ENCODE measurements at places on chromosomes 6 and 20.

GRCh38 chr6:38649744-38650143 lies 10.0 kb upstream of the BTBD9 start:
- DNase-seq, result no peak

DNA sequence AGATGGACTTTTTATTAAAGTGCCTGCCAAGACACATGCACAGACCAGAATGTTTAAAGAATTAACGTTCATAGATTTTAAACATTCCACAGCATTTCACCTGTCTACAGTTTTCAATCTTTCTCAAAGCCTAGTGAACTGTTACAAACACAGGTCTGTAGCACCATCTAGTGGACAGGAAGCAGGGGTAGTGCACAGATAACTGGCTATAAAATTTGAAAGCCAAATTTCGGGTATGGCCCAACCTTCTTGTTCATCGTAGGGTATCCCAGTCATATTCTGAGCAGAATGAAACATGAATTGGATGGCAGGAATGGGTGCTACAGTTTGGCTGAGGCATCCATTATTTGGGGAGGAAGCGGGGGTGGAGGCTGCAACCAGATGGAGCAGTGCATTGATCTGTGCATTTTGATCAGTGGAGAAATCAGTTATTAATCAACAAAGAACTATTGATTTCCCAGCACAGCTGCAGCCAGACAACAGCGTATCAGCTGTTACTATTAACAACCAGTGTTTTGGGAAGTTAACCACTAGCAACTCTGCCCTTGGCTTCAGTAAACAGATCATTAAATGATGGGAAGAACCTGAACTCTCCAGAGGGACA lies 56.1 kb upstream of the B3GAT2 start:
- DNase-seq, result peak; percentile 16

DNA sequence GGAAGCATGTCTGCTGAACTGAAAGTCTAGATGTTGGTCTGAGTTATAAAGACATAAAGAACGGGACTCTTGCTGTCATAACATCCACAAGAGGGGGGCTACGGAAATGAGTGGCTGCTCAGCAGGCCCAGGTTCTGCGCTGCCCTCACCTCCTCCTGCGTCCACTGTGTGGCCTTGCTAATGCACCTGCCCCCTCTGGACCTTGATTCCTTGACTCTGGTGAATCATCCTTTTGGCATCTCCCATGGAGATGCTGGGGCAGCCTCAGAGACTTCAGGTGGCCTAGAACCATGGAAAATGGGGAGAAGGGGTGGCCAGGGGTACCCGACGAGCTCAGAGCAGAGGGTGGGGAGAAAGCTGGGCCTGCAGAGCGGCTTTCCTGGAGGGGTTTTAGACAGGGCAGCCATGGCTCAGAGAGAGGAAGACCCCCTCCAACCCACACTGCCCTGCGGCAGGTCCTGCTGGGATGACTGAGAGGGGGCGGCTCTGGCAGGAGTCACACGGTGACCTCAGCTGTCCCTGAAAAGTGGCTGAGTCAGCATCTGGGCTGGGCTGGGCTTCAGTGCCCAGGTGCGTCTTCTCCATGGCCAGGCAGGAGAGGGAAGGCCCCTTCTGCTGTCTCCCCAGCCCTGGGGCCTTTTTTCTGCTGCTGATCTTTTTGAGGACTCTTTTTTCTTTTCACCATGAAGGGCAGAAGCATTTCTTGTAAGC lies 46.9 kb downstream of the DLGAP4 start:
- no peak for DNase-seq

DNA sequence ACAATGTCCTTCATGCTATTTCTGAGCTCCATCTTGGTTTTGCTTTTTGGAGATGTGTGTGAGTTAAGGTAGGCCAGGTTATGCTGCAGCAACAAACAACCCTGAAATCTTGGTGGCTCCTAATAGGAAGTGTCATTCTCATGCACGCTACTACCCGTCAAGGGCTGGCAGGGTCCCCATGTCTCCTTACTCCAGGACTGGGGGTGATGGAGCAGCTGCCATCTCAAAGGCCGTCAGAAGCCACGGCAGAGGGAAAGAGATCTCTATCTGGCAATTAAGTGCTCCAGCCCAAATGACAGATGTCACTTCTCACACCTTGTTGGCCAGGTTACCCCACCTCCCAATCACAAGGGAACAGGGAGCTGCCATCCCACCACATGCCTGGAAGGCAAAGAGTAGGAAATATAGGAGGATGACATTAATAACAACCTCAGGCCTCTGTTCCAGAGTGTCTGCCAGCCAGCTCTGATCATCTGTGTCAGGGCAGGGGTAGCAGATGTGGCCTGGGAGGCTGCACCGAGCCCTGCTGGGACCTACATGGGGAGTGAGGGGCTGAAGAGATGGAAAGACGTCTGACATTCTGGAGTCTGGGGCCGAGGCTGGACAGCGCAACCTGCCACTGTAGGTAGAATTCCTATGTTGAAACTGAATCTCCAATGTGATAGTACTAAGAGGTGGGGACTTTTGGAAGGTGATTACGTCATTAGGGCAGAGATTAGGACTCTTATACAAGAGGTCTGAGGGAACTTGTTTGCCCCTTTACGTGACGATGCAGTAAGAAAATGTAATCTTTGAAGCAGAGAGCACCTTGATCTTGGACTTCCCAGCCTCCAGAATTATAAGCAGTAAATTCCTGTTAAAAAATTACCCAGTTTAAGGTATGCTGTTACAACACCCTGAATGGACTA lies 4.8 kb upstream of the SDCBP2 start:
- DNase-seq, result no peak

GRCh38 chr6:73460056-73460455 lies 1.5 kb upstream of the MTO1 start:
- DNase-seq, result no peak

DNA sequence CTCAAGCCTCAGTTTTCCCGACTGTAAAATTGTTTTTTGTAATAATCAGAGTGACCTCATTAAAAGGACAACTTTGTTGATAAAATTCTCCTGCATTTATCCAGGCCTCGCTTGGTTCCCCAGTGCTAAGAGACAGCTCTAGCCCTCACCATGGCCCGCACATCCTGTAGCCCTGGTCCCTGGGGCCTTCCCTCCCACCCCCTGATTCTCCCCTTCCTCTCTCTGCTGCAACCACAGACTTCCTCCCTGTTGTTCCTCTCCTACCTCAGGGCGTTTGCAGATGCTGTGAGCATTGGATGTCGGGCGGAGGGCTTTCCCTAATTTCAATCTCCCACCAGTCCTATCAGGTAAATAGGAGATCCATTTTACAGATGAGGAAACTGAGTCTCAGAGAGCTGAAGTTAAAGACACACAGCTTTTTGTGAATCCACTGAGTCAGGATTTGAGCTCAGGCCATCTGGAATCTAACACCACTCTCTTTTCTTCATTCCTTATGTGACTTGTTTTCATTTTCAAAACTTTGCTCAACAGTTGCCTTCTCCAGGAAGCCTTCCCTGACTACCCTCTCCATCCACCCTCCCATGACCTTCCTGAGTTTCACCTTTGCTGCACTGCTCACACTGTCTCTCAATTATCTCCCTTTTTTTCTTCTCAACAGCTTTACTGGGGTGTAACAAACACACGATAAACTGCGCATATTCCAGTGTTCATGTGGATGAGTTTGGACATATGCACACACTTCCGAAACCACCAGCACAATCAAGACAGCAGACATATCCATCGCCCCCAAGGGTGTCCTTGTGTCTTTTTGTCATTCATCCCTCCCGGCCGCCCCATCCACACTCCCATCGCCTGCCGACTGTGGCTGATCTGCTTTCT lies 107.1 kb downstream of the CEBPB start:
- DNase-seq, result no peak

- DNase-seq, result no peak
Observed at GRCh38 chr20:51190783-51191180, 167.9 kb upstream of the KCNG1 start.

- DNase-seq, result no peak
Observed at GRCh38 chr6:52176550-52176949, 9.6 kb upstream of the IL17A start.

- DNase-seq, result no peak
Observed at GRCh38 chr20:24497851-24498250, 28.4 kb downstream of the SYNDIG1 start.

- DNase-seq, result no peak
Observed at GRCh38 chr20:8431538-8432434, 299.7 kb downstream of the PLCB1 start.

DNA sequence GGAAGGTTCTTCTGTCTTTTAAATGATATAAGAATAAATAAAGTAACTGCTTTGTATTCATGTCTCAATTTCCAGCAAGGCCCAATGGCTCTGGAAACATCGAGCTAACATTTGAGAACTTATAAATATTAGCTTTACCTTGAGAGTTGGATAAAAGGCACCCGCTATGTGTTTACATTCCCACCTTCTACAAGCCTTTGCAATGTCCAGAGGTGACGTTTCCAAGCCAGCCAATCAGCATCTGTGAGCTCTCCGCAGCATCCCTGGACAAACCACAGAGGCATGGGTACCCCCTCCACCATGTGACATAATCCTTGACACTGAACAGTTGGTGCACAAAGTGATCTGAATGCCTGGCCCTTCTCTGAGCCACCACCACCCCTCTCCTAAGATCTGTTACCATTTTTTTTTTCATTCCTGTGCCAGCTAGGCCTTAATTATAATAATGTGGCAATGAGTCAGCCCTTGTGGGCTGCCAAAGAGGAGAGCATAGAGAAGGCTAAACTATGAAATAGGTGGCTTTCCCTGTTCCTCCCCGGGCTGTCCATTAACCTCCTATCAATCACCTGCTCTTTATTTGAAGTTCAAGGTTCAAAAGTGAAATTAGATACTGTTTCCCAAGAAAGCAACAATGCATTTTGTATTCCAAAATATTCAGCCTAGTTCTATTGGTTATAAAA lies 4.1 kb downstream of the CBLN4 start:
- no peak for DNase-seq

- DNase-seq, result no peak
Observed at GRCh38 chr6:158049055-158050028, 67.7 kb downstream of the SYNJ2 start.

- DNase-seq, result no peak
Observed at GRCh38 chr20:31719644-31720485, 2.8 kb downstream of the BCL2L1 start.

- DNase-seq, result no peak
Observed at GRCh38 chr6:116210750-116211425, 43.0 kb downstream of the TSPYL4 start.

- DNase-seq, result no peak
Observed at GRCh38 chr6:100166956-100167355, 172.9 kb upstream of the MCHR2 start.

- DNase-seq, result no peak
Observed at GRCh38 chr20:43191946-43192863, 2.5 kb upstream of the PTPRT start.

GRCh38 chr6:130713144-130713543 lies 114.1 kb upstream of the SMLR1 start:
- no peak for DNase-seq

GRCh38 chr6:47221565-47221964 lies 88.1 kb downstream of the TNFRSF21 start:
- DNase-seq, result no peak

DNA sequence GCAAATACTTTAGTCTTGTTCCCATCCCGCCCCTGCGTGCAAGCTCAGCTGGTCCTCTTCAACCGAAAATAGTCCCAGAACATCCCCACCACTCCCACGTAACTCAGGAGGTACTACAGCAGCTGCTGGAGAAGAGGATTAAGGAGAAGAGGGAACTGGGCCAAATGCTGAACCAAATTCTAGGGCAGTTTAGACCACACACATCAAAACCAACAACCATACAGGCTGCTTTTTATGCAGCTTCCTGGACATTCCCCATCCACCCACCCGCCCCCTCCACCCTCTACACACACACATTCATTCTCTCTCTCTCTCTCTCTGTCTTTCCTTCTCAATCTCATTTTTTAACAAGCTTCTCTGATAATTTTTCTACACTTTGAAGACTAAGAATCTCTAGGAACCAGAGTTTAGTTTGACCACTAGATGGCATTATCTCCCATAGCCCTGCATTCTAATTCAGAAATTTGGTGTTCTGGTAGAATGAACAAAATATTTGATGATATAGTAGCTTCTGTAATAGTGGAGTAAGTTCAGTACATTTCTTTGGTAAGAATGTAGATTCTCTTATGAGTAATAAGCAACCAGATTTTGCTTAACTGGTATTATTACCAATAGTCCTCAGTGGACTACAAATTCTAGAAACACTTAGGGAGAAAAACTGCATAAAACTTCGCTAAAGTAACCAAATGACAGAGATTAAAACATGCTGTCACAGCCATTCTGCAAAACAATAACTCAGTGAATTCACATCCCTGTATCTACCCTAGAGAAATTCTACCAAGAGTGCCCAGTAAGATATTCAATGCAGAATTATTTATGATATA lies 52.1 kb upstream of the BEND6 start:
- no peak for DNase-seq

- peak; percentile 56 for DNase-seq
Observed at GRCh38 chr6:41732591-41733359, 2.6 kb downstream of the TFEB start.

DNA sequence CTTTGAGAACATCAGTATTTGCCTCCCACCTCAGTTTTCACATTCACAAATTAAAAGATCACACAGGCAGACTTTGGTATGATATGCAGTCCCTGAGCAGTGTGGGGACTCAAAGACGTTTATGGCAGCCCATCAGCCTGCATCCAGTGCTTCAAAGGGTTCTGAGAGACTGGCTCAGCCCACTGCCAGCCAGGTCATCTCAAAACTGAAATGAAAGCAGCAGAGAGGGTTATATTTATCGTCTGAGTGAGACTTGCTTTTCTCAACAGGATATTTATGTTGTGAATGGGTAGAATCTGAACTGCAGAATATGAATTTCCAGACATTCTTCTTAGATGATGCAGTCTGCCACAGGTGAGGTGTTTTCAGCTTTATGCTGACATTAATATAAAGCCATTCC lies 159.8 kb downstream of the NRN1 start:
- DNase-seq, result no peak

- no peak for DNase-seq
Observed at GRCh38 chr6:101294676-101295075, 98.8 kb upstream of the GRIK2 start.

- no peak for DNase-seq
Observed at GRCh38 chr6:45326698-45327417, 1.3 kb upstream of the RUNX2 start.

- DNase-seq, result no peak
Observed at GRCh38 chr20:17661121-17661744, 20.8 kb downstream of the RRBP1 start.

DNA sequence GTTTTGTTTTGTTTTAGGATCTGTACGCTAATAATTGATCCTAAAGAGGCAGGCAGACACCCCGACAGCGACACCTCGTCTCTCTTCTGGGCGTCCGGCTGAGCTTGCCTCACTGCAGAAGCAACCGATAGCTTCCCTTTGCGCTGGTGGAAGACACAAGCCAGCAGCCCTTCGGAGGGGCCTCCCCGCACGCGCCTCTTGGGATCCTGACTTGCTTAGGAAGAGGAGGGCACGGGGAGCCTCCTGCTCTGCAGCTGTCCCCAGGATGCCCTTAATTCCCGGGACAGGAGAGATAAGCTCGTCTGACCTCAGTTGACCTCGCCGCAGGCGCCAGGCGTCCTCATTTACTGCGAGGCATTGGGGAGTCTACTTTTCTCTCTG lies 94.0 kb downstream of the CD83 start:
- DNase-seq, result peak; percentile 50

- DNase-seq, result no peak
Observed at GRCh38 chr20:21301940-21302663, 1.0 kb upstream of the XRN2 start.

Data from CD4-positive, alpha-beta T cell treated with Interleukin-6 for 4 hours (primary cell).